ENCODE measurements at places on chromosomes 5 and 9.

- DNase-seq: no peak
Observed at GRCh38 chr5:36383942-36384341, 82.2 kb upstream of the RANBP3L start.

- no peak for DNase-seq
Observed at GRCh38 chr5:40240111-40240510, 439.6 kb upstream of the PTGER4 start.

DNA sequence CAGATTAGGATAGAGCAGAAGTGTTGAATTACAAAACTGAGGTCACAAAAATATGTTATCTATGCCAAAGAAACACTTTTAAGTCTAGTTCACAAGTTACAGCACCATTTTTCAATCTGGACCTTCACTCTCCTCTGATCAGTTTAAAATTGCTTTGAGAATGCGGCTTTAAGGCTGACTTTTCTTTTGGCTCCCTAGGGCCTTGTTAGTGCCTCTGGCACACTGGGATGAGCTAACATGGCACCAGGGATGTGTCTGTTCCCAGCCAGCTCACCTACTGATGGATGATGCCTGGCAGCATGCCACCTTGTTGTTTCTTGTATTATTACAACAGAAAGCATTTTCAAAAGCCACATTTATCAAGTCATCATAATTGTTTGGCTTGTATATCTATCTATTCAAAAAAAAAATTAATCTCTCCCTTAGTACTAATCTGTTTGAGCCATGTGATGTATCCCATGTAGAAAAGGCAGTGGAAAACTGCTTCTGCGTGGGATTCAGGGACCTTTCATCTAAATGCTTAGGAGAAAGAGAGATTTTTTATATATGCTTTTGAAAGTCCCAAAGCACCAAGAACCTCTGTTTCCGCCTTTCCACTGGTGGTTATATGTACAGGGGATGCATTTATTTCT is 46.6 kb downstream of the ADAMTSL1 start:
- no peak for DNase-seq

- DNase-seq: no peak
Observed at GRCh38 chr9:77927265-77927664, 104.3 kb downstream of the GNAQ start.

DNA sequence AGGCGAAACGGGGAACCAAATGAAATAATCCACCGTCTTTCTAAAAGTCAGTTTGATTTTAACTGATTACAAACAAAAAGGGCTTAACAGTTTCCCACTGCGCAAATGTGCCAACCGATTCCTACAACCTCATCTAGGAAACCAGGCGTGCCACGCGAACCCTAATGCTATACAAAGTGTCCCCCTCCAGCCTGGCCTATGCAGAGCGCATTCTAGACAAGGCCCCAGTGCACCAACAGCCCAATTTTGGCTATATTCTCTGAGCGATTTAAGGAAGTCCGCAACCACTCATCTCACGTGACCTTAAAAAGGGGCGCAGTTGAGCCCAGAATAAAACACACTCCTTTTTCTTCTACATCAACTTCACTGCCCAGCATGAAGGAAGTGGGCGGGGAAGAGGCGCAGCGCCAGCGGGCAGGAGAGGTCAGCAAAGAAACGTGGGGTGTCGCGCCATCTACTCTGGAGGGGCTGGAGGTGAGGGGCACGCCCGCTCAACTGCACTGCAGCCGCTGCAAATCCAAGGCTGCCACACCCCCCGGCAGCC is 779 bp downstream of the FAM13B start:
- no peak for DNase-seq

DNA sequence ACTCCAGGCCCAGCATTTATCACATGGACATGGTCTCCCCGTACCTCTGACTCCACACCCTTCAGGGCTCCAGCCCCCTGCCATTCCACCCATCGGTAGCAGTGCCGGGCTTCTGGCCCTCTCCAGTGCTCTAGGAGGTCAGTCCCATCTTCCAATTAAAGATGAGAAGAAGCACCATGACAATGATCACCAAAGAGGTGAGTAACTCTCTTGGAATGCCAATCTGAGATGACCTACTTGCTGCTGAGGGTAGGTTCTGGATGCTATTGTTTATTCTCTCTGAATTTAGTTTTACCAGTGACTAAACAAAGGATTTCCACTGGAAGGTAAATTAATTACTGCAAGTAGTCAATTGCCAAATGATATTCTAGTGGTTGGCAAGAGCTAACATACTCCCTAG is 80.8 kb downstream of the TLE4 start:
- no peak for DNase-seq

DNA sequence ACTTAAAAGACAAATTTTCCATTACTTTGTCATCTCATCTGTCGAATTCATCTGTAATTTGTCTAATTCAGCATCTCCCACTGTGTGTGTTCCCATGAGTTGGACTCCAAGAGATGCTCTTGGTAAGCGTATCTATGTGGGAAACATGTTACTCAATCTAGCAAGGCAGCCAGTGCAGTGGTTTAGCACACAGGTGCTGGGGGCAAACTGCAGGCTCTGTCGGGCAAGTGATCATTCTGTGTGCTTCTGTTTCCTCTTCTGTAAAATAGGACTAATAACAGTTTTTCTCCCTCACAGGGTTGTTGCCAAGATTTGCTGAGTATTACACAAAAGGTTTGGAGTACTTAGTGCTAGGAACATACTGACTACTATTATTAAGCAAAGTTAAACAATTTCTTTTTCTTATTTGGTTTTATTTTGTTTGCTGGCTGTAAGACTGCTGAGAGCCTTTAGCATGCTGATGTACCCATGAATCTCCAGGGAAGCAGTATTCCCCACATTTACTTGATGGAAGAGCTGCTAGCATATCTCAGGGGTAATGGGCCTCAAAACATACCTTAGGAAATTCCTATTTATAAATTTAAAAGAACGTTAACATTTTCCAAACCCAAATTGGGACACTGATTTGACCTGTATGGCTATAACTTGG is 709 bp upstream of the GAPT start:
- no peak for DNase-seq

- DNase-seq: no peak
Observed at GRCh38 chr9:107727086-107727780, 237.7 kb upstream of the KLF4 start.

DNA sequence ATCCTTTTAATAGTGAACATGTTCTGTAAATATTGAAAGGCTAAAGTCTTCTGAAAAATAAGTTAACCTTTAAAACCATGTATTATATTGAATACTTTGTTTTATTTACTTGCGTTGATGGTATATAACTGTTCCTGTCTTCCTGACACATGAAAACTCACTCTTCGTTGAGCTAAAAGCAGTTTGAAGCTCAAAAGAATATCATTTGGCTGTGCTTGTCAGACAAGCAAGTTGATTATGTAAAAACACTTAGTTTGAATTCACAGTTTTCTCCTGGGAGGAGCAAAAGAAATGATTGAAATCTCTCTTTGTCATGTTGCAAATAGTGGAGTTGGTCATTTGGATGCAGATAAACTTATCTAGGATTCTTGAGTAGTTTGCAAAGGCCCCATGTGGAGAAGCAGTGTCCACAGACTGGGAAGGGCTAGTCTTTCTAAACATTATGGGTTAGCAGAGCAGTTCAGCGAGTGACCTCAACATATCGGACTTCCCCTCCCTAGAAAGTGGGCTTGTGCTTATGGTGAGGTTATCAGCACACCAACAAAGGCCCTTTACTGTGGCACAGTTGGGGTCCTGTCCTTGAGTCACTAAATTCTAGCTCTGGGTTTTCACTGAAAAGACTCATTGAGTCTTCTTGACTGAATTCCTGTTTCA is 290.4 kb downstream of the CSNK1G3 start:
- no peak for DNase-seq

DNA sequence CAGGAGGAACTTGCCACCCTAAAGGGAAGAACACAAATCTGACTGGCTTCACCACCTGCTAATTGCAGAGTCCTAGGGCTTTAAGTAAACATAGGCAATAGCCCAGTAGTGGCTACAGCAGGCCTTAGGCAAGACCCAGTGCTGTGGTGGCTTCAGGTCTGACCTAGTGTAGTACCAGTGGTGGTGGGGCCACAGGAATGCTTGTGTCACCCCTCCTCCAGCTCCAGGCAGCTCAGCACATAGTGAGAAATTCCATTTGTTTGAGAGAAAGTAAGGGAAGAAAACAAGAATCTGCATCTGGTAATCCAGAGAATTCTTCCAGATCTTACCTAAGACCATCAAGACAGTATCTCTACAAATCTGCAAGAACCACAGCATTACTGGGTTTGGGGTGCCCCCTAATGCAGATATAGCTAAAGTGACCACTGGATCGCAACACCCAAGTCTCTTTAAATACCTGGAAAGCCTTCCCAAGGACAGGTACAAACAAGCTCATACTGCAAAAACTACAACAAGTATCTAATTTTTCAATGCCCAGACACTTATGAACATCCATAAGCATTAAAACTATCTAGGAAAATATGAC is 102.6 kb upstream of the TRPM3 start:
- no peak for DNase-seq

GRCh38 chr5:167460449-167461020 is 830.9 kb upstream of the WWC1 start:
- DNase-seq: no peak

- no peak for DNase-seq
Observed at GRCh38 chr5:133145436-133146170, 93.8 kb downstream of the HSPA4 start.

- no peak for DNase-seq
Observed at GRCh38 chr9:15377625-15378540, 44.8 kb upstream of the SNAPC3 start.

GRCh38 chr9:1083325-1083913 is 33.3 kb downstream of the DMRT2 start:
- no peak for DNase-seq

- peak; percentile 65 for DNase-seq
Observed at GRCh38 chr9:114348906-114349482, 19.3 kb downstream of the ORM2 start.

DNA sequence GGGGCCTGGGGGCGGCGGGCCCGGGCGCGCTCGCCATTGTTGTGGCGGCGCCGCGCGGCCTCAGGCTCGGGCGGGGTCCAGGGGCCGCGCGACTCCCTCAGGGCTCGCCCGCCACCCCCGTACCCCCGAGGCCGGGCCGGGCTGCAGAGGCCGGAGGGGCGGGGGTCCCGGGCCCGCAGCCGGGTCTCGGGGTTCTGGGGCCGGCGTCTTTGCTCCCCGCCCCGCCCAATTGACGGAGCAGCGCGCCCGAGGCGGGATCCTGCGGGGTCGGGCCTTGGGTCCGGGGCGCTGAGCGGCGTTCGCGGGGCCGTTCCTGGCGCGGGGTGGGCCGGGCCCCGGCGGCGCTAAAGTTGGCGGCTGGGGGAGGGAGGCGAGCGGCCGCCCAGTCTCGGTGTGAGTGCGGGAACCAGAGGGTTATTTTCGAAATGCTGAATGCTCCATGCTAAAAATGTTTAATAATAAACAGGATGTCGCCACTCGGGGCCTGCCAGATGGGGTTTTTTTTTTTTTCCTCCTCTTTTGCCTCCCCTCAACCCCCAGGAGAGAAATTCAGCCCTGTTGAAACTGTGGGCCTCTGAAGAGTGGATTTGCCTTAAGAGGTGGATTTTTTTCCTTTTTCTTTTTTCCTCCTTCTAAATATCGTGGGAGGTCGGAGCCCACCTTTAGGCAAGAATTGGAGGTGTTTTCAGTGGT is 724 bp downstream of the PRRC2B start:
- DNase-seq: no peak

DNA sequence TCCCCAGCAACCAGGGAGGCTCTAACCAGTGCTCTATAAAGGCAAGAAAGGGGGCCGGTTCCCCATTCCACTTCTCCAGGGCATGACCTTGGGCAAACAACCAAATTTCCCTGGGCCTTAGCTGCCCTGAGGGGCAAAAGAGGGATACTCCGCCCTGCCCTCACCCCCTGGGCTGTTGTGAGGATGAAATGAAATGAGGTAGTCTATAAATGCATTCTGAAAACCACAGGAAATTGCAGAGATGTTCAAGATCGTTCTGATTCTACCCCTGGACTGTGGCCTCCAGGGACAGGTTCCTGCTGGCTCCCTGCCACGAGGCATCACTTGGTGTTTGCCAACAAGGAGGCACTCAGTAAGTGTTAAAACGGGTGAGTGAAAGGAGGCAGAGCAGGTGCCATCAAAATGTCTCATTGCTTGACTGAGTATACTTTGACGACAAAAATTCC is 5.7 kb downstream of the RAPGEF1 start:
- peak; percentile 54 for DNase-seq

DNA sequence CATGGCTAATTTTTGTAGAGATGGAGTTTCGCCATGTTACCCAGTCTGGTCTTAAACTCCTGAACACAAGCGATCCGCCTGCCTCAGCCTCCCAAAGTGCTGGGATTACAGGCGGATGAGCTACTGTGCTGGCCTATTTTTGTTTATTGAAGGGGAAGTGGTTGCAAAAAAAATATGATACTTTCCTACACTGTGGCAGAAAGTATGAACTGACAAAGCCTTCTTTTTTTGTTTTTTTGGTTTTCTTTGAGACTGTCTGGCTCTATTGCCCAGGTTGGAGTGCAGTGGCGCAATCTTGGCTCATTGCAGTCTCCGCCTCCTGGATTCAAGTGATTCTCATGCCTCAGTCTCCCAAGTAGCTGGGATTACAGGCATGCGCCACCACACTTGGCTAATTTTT is 50.9 kb downstream of the OSTF1 start:
- DNase-seq: no peak

GRCh38 chr5:156444753-156445291 is 117.9 kb downstream of the SGCD start:
- DNase-seq: no peak

DNA sequence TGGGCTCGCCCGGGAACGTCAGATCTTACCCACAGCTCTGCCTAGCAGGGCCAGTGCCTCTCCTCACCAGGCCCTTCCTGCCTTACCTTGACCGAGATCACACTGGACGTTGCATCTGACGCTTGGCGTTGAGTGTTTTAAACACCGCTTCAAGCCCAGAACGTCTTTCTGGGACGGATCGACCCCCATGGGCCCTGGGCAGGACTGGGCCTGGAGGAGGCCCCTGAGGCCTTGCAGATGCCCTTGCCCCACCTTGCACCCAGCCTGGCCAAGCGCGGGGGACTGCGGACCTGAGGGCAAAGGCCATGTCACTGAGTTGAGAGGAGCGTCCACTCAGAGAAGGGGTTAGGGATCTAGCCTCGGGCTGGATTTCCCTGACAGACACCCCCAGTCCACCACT is 64.3 kb upstream of the FCN2 start:
- DNase-seq: no peak

- DNase-seq: no peak
Observed at GRCh38 chr5:527646-528628, 3.7 kb upstream of the SLC9A3 start.

GRCh38 chr5:31270396-31270795 is 76.9 kb downstream of the CDH6 start:
- DNase-seq: peak; percentile 19
